NCI-H460 (cell line): ENCODE measurements at places on chromosomes 6 and 20. TPM values are rescaled to one million over a fixed set of nuclear protein-coding genes. Genes with fewer than 3 reads are reported as not detected.

Gene HLA-DOB
- total RNA-seq: 0.40 and 0.58 TPM in 2 replicates

Gene ADGB
- not detected in 2 replicates for total RNA-seq

Gene SERINC3
- total RNA-seq: 129 and 130 TPM in 2 replicates

Gene NCR2
- total RNA-seq: not detected in 2 replicates

Gene FLRT3
- 0.69 and 2.5 TPM in 2 replicates for total RNA-seq

Gene CD83
- total RNA-seq: 1.7 and 2.7 TPM in 2 replicates

Gene STX11
- total RNA-seq: 8.1 and 9.0 TPM in 2 replicates

Gene FAM83C
- not detected in 2 replicates for total RNA-seq

Gene PRRT1
- total RNA-seq: 0.20 and 0.37 TPM in 2 replicates

Gene SPDEF
- total RNA-seq: not detected in 2 replicates
